Smooth muscle cell of the pulmonary artery (primary cell): ENCODE measurements at places on chromosomes 4 and X. TPM values are rescaled to one million over a fixed set of nuclear protein-coding genes. Genes with fewer than 3 reads are reported as not detected.

LGI2 gene
- total RNA-seq: 0.23 and 0.59 TPM in 2 replicates

ADH1A gene
- not detected in 2 replicates for total RNA-seq

TMSB15C gene
- total RNA-seq: 1.3 and 1.7 TPM in 2 replicates

PPP1R2C gene
- not detected in 2 replicates for total RNA-seq

STAP1 gene
- total RNA-seq: not detected in 2 replicates

RAI2 gene
- total RNA-seq: 0.76 and 2.0 TPM in 2 replicates

NKAP gene
- 4.2 and 4.4 TPM in 2 replicates for total RNA-seq

ODAPH gene
- total RNA-seq: not detected in 2 replicates

FUNDC2 gene
- 46.1 and 59.2 TPM in 2 replicates for total RNA-seq
